ENCODE measurements at places on chromosomes 2 and 18.

DNA sequence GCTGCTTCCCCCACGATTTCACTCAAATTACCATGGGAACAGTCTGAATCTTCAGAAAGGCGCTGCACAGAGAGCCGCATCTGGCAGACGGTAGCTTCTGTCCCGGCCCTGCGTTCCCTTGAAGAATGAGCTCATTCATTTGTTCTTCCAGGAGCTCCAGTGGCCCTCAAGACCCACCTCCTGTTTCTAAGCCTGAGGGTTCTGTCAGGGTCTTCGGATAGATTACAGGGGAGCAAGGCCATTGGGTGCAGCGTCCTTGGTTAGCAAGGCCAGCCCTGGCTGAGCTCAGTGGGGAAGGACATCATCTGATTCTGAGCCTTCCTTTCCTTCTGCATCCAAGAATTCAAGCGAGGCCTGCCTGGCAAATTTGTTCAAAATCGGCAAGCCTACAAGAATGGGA is 111.9 kb downstream of the PDCL3 start:
- no peak for DNase-seq

DNA sequence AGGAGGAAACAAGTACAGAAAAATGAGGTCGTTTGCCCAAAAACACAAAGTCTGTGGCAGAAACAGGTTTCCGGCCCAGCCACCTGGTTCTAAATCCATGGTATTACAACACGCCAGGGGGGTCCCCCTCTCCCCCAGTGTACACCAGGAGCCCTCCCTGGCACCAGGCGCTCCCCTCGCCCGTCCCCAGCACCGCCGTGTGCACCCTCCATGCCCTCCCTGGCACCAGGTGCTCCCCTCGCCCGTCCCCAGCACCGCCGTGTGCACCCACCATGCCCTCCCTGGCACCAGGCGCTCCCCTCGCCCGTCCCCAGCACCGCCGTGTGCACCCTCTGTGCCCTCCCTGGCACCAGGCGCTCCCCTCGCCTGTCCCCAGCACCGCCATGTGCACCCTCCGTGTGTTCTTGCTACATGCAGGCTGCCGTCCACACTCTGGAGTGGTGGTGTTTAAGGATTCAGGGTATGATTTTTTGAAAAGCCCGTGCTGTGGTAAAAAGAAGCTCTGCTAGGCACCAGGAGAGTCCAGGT is 59.8 kb upstream of the NFATC1 start:
- DNase-seq: no peak

DNA sequence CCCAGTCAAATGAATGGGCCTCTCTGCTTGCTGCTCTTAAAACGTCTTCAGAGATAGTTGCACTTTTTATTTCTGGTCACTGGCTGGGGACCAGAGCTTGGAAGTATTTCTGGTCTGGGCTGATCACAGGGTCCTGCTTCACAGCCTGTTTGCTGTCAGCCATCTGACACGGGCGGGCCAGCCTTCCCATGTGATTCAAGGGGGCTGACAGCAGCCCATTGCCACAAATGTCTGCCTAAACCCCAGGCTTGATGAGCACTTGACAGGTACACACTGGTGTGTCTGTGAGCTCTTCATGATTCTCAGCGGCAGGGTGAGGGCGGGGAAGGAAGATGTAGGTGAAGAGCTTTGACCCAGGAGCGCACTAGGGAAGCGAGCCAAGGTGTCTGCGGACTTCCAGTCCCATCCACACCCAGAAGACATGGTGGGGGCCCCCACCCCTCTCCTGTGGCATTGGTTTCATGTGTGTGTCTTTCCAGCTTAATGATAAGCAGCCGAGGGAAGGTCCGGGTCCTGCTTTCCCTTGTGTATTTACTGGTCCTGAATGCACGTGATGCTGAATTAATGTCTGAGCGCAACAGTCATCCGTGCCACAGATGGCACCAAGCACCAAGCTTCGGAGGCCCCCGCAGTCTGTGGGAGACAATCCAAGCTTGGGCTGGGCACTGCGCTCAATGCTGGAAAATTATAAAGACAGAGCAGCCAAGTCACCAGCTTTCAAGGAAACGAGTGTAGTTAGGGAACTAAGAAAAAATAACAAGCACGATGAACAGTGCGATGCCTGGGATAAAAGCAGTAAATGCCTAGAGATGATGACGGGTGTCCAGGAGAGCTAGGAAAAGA is 73.3 kb downstream of the SH3BP4 start:
- DNase-seq: no peak

GRCh38 chr2:163773276-163773675 is 37.5 kb upstream of the FIGN start:
- DNase-seq: no peak

- no peak for DNase-seq
Measured at GRCh38 chr2:113283704-113284284, 5.1 kb upstream of the PAX8 start.

- no peak for DNase-seq
Measured at GRCh38 chr18:9689253-9689652, 18.8 kb upstream of the RAB31 start.

GRCh38 chr2:169507698-169508097 is 1.8 kb upstream of the KLHL41 start:
- DNase-seq: no peak

DNA sequence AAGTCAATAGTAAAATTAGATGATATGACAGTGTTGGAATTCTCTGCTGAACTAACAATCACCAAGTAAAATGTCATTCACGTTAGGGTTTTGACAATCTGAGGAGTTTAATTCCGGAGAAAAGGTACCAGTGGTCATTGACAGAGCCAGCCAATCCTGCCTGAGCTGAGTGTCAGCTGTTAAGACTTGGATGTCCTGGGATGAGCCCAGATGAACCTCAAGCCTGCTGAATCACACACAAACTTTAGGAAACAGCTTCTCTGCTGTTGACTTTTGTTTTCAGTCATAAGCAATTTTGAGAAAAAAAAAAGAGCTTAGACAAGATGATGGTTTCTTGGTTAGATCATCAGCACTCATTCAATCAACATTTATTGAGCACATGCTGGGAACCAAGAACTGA is 600.0 kb upstream of the SLC39A10 start:
- no peak for DNase-seq

DNA sequence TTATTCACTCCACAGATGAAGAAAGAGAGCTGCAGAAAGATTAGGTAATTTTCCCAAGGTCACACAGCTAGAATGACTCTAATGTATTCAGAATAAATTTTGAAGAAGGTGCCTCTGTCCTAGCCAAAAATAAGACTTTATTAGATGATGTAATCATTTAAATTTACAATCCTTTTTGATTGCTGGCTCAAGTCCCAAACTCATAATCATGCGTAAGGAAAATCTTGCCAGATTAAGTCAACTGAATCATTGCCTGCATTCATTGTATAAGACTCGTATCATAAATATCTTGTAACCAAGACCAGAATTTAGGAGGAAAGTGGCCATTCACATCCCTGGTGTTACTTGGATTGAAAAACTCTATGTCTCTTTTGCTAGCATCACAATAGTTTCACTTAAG is 53.1 kb upstream of the STK39 start:
- DNase-seq: no peak

GRCh38 chr18:50687491-50687890 is 127.6 kb downstream of the MAPK4 start:
- DNase-seq: no peak

Data from NCI-H524 treated with DMSO at 0.1 percent for 48 hours (cell line).